ENCODE measurements at places on chromosomes 3 and 15.

GRCh38 chr3:169662843-169663160, 710 bp downstream of the MECOM start:
- no peak for DNase-seq

- DNase-seq = no peak
Observed at GRCh38 chr3:69231929-69232440, 109.6 kb upstream of the LMOD3 start.

DNA sequence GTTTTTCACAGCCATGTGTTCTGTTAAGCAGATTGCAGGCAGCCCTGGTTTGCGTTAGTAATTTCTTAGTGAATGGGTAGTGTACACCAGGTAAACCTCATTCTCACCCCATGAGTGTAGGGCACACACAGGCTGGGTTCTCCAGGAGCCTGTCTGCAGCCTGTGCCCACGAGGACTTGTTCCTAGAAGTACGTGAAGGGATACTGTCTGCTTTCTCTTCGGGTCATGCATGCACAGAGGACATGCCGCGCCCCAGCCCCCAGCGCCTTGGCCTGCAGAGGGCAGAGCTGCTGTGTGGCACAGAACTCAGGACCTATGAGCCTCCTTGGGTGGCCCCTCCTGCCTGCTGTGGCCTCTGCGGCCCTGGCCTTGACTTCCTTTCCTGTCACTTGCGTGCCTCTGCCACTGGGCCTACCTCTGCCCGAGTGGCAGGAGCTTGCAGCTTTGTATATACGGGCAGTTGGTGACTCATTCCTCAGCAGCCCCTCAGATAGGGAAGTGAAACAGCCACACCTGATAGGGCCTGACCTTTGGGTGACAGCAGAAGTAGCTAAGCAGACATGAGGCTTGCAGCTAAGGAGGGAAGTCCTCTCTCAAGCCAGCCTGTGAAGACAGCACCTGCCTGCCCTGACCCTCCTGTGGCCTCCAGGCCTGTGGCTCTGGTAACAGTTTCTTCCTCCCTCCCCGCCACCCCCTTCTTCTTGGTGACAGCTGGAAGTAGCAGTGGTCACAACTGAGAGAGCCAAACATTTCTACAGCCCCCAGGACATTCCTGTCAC, 19.5 kb downstream of the PPCDC start:
- DNase-seq = no peak

DNA sequence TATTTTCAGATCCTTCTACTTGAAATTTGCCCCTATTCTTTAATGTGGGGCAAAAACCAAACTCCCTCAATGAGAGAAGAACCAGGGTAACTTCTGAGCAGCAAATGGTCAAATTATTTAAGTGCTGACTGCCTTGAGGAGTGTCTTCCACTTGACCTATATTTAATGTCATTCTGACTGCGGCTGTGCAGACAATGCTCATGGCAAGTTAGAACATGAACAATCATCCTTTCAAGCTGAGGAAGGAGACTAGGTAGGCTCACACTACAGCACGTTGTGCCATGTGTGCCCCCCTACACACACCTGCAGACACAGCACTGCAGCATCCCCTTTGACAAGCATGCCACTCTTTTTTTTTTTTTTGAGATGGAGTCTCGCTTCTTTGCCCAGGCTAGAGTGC, 98.2 kb downstream of the OSBPL10 start:
- no peak for DNase-seq

DNA sequence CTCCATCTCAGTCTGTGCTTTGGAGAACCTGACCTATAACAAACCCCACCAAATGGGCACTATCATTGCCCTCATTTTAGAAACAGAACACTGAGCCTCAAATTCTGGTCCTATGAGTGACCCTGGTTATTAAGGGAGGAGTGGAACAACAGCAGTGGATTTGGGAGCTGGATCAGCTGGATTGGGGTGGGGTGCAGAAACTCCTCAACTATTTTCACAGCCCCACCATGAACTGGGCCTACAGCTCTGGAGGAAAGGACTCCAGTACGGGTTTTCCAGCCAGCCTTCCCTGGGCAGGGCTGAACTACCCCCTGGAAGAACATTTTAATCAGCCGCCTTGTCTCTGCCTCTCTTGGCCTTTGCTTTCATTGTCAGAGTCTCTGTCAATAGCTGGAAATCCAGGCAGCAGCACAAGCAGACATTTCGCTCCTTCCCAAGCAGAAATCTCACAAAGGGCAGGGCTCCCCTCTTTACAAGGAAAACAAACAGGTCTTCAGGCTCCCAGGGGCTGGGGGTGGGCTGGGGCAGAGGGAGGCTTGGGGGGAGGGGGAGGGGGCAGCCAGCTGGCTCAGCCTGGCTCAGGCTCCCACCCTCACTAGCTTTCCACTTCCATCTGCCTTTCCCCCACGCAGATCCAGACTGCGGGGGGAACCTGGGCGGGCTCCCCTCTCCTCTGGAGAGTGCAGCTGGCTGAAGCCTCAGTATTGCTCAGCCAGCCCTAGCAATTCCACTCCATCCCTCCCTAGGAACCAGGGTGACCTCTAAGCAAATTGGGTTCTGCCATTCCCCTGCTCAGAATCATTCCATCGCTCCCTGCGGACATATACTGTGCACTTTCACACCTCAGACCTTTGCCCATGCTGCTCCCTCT, 13.7 kb upstream of the TLE3 start:
- no peak for DNase-seq

Data from GOT3 (cell line).